Fibroblast of lung (primary cell): ENCODE measurements at places on chromosomes 7 and 10.

DNA sequence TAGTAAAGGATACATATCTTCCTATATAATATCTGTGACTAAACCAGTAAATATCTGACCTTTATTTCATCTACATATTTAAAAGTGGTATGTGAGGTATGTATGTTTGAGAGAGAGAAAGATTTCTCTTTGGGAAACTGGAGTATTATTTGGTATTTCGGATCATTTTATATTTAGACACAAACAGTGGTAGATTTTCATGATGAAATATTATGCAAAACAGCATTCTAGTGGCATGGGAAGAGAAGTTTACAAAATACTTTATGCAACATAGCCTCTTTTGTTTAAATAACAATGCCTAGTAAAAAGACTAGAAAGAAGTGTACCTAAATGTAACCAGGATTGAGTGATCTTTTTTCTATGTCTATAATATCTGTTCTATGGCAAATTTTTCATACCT, 98.6 kb upstream of the TMEM168 start:
- DNase-seq = no peak

DNA sequence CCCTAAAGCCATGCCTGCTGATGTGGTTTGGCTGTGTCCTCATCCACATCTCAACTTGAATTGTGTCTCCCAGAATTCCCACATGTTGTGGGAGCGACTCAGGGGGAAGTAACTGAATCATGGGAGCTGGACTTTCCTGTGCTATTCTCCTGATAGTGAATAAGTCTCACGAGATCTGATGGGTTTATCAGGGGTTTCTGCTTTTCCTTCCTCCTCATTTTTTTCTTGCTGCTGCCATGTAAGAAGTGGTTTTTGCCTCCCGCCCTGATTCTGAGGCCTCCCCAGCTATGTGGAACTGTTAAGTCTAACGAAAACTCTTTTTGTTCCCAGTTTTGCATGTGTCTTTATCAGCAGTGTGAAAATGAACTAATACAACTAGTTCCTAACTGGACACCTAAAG, 11.8 kb downstream of the MACROH2A2 start:
- DNase-seq = no peak

- DNase-seq = no peak
These were observed 677.5 kb downstream of the XPNPEP1 start for GRCh38 chr10:109245821-109246220.

GRCh38 chr10:11120711-11121110, 103.0 kb downstream of the CELF2 start:
- DNase-seq = no peak

DNA sequence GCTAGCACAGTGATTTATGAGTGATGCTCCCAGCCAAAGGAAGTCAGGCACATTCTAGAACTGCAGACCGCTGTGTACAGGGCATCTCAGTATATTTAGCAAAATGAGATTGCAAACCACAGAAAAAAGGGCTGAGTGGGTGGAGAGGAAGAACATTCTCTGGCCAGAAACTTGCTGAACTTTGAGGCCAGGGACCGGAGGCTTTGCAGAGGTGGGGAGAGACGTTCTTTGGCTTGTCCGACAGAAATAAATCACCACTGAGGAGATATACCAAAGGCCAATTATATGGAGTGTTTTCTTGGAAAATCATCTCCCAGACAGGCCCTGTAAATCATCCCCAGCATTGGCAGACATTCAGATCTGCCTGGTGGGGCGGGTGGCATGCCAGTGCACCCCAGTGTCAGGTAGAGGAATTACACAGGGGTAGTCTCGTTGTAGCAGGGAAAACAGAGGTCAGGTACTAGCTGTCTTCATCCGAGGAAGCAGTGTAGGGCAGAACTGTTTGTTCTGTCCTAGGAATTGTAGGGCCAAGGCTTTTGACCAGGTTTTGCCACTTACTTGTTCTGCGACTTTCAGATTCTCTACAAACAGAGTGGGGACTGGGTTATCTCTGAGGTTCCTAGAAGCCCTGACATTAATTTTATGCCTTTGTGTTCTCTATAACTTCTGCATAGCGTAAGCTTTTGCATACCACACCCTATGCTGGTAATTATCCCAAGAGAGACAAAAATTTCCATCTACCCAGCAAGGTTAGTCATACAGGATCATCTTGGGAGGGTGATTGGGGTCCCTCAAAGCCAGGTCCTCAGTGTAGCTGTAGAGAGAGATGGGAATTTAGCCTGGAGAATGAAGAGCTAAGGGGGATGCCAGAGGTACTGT, 655.6 kb downstream of the LRMDA start:
- peak; percentile 97 for DNase-seq

DNA sequence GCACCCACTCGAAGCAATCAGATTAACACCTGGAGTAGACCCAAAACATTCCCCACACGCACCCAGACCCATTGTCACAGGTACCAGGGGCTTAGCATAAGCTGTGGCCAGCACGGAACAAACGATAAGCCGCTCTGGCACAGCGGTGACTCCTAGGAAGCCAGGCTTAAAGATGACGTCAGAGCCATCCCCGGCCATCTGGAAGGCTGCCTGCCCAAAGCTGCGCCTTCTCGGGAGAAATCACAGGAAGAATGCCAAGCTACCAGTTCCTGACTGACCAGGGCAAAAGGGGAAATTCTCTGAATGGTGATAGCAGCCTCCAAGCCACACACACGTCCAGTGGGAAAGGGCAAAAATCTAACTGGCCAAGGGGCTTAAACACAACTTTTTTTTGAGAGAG, 13.0 kb upstream of the WIPI2 start:
- peak; percentile 81 for DNase-seq

GRCh38 chr10:78920011-78920410, 148.8 kb upstream of the ZMIZ1 start:
- no peak for DNase-seq

DNA sequence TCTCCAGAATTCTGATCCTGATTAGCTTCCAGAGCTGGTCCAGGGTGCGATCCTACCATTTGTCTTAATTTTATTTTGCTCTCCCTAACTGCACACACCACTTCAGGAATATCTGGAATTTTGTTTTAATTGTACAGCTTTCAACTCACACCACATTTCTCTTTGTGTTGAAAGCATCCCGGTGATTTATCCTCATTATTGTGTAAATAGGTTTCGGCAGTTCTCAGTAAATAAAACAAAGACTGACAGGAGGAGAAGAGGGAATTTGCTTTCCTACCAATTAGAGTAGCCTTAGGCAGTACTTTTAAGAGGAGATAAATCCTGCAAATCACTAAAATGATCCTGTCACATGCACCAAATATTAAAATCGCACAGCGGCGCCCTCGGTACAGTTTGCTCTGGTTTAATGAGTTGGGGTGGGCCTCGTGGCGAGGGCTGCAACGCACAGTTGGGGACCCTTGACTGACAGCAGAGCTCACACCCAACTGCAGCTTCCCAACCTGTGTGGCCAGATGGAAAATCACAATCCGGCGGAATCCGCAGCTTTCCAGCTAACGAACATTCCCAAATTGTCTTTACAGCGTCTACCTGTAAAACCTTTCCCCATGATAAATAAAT, 62.6 kb downstream of the EBF3 start:
- no peak for DNase-seq

DNA sequence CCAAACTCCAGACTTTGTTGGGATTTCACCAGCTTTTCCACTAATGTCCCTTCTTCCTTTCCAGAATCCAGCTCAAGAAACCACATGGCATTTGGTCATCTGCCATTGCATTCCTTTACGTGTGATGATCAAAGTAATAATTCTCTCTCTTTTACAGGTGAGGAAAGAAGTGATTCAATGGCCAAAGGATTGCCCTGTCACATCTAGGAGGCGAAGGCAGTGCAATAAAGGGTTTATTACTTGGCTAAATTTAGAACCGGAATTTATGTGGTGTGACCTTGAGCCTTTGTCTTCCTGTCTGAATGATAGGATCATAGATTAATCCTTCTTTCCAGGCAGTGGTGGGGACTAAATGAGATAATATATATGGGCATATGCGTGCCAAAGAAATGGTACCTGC, 58.3 kb upstream of the COBL start:
- DNase-seq = no peak

GRCh38 chr10:103276896-103277712, at the start of gene INA:
Gene INA, plus strand, starts transcription at chr10:103277138. Its CDS starts 74 bp downstream, at chr10:103277212.
- peak; percentile 45 for DNase-seq

GRCh38 chr10:113026679-113027078, 76.6 kb downstream of the TCF7L2 start:
- peak; percentile 80 for DNase-seq

GRCh38 chr10:47299611-47300428, at the start of gene GDF10:
Gene GDF10, plus strand, starts transcription at chr10:47300197. Its CDS starts 455 bp downstream, at chr10:47300652.
- no peak for DNase-seq

GRCh38 chr10:68517188-68517587, 10.1 kb downstream of the SLC25A16 start:
- peak; percentile 5 for DNase-seq

GRCh38 chr7:111029574-111030251, 61.2 kb upstream of the LRRN3 start:
- peak; percentile 64 for DNase-seq

GRCh38 chr7:102472126-102473041, 6.3 kb downstream of the POLR2J start:
- DNase-seq = no peak

- no peak for DNase-seq
These were observed 26.5 kb upstream of the PRKAG2 start for GRCh38 chr7:151903249-151904032.

- DNase-seq = no peak
These were observed 193.1 kb downstream of the WDR37 start for GRCh38 chr10:1249142-1249920.

DNA sequence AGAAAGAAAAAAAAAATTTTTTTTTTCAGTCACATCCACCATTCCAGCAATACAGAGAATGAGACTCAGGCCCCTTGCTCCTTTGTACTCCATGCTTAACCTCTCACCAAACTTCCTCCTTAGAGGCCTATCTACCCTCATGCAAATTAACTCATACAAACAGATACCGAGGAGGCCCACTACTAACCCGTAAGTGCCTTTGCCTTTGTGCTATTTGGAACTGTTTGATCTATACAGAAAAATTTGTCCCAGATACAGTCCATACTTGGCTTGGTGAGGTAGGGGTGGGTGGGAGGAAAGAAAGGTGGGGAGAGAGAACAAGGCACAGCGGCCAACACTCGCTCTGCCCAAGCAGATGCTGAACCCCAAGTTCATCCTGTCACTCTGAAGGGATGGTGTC, 87.8 kb upstream of the DUSP5 start:
- DNase-seq = no peak

- DNase-seq = no peak
These were observed 99.7 kb downstream of the ELMO1 start for GRCh38 chr7:37348982-37349381.

GRCh38 chr7:81393018-81393417, 376.8 kb downstream of the HGF start:
- no peak for DNase-seq

GRCh38 chr10:19966751-19967150, 150.5 kb downstream of the PLXDC2 start:
- DNase-seq = peak; percentile 78

GRCh38 chr7:29612596-29612995, 49.0 kb downstream of the PRR15 start:
- peak; percentile 75 for DNase-seq

GRCh38 chr10:132107949-132108877, 42.5 kb downstream of the JAKMIP3 start:
- DNase-seq = no peak

DNA sequence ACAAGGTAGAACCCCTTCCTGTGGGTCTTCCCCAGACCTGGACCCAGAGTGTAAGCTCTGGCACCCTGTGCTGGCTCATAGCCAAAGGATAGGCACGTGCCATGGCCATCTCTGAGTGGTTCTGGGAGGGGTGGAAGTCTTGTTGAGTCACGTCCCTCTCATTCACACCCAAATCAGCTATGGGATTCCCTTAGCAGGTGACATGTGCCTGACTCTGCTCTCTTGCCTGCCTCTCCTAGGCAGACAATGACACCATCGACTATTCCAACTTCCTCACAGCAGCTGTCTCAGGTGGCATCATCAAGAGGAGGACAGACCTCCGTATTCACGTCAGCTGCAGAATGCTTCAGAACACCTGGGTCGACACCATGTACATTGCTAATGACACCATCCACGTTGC, 59.8 kb downstream of the C10orf120 start:
- DNase-seq = no peak

- no peak for DNase-seq
These were observed 37.7 kb upstream of the TOMM7 start for GRCh38 chr7:22860337-22860736.

- DNase-seq = peak; percentile 31
These were observed 1144.1 kb downstream of the GATA3 start for GRCh38 chr10:9198611-9199010.

- DNase-seq = no peak
These were observed 1033.8 kb upstream of the AUTS2 start for GRCh38 chr7:68564306-68565135.
